ENCODE measurements at places on chromosomes 6 and 20.

DNA sequence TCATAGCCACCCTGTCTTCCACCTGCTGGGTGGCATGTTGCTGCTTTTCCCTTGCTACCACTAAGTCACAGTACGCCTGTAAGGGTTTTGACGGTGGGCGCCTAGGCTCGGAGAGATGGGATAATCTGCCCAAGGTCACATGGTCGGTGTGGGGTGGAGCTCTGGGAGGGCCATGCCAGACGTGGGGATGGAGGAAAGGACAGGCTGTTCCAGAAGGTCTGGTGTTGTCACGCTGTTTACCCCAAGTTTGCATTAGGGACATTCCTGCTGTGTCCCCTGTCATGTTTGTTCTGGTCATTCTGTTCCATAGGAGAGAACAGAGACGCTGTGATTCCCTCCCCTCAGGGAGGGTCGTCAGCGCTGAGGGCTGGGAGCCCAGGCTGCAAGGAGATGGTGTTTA is 16.1 kb downstream of the IP6K3 start:
- DNase-seq: no peak

DNA sequence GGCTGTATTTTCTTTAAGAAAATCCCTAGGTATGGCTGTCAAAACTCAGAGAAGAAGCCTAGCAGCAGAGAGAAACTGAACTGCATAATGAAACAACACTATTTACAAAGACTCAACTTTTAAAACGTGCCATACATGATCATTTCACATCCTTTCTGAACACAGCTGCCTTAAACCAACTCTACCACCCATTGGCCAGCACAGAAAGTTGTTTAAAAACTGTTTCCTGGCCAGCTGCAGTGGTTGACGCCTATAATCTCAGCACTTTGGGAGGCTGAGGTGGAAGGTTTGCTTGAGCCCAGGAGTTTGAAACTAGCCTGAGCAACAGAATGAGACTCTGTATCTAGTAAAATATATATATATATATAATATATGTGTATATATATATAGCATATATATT is 336.4 kb upstream of the SOX4 start:
- DNase-seq: no peak

- DNase-seq: no peak
Observed at GRCh38 chr6:33547499-33547898, 32.6 kb downstream of the BAK1 start.

DNA sequence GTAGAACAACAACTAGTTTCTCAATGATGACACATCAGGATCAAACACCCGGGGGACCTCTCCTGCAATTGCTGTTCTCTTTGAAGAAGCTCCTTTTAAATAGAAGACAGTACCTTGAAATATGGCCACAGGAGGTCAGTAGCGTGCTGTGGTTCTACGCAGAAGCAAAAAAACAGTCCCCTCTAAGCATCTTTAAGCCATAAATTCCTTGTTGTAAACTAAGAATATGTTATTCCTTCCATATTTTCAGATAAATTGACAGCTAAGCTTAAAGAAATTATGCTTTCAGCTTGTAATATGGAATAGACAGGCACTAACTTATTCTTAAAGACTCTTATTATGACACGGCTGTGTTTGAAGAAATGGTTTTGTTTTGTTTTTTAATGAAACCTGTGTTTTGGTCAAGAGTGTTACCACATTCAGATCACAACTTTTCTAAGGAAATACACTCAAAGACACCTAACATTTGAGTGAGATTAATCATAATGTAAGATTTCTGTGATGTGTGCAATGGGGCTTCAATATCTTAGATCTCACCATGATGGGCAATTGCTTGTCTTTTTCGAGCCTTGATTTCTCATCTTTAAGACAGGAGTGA is 49.7 kb upstream of the IL20RA start:
- DNase-seq: peak; percentile 67

DNA sequence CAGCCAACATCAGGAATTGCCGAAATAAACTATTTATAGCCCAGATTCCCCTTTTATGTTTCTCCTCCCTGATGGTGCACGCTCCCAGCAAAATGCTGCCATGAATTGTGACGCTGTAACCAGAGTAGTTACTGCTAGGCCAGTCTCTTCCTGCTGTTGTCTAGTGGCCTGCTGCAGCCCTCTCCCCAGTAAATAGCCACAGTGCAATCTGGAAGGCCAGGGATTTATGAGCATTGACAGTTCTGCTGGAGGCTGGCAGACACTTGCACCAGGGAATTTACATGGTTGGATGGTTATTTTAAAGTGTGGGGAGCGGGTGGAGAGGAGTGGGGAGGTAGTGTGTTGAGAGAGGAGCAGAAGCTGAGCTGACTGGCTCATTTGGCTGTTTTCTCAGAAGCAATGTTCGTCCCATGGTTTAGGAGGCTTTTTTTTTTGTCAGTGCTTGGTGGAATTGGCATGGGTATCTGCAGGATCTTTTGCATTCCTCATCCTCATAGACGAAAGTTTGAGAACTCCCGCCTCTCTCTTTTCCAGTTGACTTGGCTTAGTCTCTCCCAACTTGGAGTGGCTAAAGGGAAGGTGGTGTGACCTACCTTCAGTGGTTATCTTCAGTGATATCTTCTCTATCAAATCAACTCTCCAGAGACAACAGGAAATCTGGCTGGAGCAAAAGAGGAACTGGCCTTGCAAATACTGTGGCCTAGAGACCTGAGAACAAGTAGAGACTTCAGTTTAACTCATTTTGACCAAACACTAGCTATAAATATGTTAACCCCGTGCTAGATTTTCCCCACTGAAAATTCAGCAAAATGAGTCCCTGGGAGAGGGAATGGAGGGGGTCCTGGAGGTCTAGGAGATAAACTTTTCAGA is 99.3 kb upstream of the VSTM2L start:
- no peak for DNase-seq

DNA sequence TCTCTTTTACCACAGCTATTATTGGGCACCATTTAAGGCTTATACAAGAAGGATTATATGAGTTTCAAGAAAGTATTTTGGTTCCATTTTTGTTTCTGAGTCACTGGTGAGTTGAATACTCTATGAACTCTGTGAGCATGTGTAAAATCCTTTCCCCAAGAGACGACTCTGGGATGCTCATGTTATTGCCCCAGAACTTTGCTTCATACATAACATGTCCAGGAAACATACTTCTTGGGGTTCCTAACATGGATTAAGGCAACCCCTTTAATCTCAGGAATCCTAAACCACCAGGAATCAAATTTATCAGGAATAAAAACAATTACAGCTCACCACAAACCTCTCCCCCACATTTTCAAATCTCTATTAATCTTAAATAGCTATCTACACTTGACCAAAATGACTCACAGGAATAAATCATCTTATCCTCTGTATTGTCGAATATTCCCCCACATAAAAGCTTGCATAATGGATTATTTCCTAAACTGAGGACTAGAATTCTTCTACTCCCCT is 117.5 kb upstream of the COL21A1 start:
- DNase-seq: no peak

- no peak for DNase-seq
Observed at GRCh38 chr6:31525553-31525931, 3.2 kb upstream of the MCCD1 start.

GRCh38 chr6:156982168-156982567 is 205.0 kb downstream of the ARID1B start:
- no peak for DNase-seq

DNA sequence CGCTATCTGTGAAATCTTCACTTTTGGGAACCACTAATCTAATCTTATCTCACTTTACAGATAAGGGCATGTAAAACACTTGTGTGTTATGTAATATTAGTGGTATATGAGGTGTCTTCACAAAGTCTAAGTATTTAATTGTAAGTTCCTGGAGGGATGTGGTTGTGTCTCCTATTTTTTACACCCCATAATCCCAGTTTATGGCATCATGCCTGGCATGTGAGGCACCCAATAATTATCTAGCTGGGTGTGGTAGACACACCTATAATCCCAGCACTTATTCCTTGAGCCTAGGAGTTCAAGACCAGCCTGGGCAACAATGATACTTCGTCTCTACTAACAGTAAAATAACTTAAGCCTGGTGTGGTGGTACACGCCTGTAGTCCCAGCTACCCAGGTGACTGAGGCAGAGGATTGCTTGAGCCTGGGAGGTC is 16.5 kb upstream of the TBCC start:
- DNase-seq: no peak

DNA sequence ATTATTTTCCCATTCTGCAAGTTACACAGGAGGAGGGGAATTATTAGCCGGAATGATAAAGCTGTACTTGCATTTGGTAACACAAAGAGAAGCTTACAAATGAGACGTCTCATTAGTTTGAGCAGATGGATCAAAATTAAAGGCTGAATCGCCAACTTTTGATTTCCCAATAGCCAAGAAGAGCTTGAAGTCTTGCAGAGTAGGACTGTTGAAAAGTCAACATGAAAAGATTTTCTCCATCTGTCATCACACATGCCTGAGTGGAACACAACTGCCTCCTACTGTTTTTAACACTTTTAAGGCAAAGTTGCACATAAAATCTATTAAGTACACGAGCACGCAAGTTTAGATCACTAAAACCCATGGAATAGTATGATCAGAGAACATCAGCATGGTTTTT is 176.2 kb downstream of the ASCC3 start:
- no peak for DNase-seq
